ENCODE measurements at places on chromosomes 7 and 10. TPM values are rescaled to one million over a fixed set of nuclear protein-coding genes. Genes with fewer than 3 reads are reported as not detected.

GRCh38 chr7:113060100-113060499 lies 26.5 kb downstream of the GPR85 start:
- no peak for DNase-seq

- no peak for DNase-seq
Observed at GRCh38 chr7:131285556-131285955, 42.1 kb upstream of the MKLN1 start.

DNA sequence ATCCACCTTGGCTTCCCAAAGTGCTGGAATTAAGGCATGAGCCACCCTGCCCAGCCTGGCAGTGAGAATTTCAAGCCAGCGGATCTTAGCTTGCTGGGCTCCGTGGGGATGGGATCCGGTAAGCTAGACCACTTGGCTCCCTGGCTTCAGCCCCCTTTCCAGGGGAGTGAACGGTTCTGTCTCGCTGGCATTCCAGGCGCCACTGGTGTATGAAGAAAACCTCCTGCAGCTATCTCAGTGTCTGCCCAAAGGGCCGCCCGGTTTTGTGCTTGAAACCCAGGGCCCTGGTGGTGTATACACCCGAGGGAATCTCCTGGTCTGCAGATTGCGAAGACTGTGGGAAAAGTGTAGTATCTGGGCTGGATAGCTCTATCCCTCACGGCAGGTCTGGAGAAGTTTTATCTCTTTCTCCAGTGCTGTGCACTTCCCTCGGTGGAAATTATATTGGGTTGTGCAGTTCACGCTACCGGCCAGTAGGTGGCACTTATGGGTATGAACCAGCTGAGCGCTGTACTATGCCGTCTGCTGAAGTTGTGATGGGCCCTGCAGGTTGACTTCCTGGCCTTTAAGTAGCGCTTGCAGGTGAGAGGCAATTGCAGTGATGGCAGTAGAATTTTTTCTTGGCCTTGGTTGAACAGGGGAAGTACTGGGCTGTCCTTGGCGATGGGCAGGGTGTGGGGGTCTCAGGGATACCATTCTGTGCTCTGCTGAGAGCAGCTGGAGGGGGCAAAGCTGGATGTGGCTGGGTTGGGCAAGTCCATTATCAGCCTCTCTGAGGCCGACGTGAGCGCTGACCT lies 138.0 kb upstream of the MTPN start:
- no peak for DNase-seq

Gene NAT16
- total RNA-seq = 0.40 TPM

Gene DLX5
- total RNA-seq = 0.50 TPM
